ENCODE measurements at places on chromosomes 2 and 18.

DNA sequence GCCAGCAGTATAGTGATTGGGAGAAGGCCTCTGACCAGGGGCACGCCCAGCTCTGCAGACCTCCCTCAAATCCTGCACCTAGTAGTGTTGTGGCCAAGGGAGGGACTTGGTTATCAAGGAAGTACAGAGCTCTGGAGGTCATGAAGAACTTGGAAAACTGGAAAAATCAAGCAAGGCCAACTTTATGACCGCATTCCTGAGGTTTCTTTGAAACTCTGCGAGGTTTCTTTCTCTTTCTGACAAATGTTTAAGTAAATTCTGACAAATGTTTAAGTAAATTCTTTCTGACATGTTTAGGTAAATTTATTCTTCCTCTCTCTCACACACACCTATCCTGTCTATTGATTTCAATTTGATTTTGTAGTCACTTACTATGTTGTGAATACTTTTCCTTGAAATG is 31.0 kb downstream of the CLIP4 start:
- DNase-seq = no peak

DNA sequence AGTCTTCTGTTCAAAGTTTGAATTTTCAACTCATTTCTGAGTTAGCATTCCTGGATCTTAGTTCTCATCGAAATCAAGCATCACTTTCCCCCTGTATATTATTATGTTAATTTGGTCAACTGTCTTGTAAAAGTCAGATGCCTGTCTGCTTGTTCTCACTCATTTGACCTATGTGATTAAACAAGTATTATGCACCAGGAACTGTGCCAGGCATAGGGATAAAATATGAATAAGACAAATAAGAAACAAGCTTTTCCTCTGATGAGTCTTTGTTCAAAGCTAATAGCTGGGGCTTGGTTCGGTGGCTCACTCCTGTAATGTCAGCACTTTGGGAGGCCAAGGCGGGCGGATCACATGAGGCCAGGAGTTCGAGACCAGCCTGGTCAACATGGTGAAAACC is 19.7 kb upstream of the EMILIN2 start:
- DNase-seq = no peak

- DNase-seq = no peak
These were observed 11.3 kb upstream of the KCNF1 start for GRCh38 chr2:10900216-10901109.

GRCh38 chr2:59827677-59828076 is 725.8 kb downstream of the BCL11A start:
- no peak for DNase-seq

DNA sequence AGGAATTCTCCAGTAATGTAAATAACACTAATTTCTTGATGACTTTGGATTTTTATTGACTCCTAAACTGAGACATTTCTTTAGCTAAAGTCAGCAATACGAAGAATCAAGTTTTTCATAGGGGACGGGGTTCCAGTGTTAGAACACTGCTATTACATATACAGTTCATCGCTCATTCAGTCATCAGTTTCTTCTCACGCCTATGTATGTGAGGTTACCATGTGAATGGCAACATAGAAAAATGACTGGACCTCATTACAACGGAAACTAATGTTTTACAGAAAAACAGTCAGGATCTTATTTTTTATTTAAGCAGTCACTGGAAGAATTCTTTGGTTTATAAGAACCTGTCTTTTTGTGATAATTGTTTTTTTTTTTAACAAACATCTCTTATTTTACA is 56.4 kb downstream of the THADA start:
- DNase-seq = no peak

DNA sequence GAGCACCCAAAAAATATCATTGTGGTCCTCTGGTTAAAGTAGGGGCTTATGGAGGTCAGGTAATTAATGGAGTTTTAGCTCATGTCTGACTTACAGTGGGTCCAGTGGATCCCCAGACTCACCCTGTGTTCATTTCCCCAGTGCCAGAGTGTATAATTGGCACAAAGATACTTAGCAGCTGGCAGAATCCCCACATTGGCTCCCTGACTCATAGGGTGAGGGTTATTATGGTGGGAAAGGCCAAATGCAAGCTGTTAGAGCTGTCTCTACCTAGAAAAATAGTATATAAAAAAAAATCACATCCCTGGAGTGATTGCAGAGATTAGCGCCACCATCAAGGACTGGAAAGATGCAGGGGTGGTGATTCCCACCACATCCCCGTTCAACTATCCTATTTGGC is 1067.6 kb upstream of the ACVR2A start:
- DNase-seq = no peak

DNA sequence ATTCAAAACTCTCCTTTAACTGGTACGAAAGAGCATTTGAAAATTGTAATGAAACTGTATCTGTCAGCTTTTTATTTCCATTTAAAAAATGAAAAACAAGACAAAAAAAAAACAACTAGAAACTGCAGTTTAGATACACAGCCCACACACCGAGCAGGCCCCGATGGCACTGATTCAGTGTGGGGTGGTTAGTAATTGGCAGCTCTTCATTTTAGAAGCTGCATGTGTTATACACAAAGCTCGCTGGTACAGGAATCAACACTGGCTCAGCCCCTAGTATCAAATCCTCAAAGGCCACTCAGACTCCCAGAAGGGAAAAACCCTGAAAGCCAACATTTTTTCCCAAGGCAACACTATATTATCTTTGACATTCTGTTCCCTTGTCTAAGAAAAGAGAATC is 30.5 kb upstream of the RMDN2 start:
- no peak for DNase-seq

DNA sequence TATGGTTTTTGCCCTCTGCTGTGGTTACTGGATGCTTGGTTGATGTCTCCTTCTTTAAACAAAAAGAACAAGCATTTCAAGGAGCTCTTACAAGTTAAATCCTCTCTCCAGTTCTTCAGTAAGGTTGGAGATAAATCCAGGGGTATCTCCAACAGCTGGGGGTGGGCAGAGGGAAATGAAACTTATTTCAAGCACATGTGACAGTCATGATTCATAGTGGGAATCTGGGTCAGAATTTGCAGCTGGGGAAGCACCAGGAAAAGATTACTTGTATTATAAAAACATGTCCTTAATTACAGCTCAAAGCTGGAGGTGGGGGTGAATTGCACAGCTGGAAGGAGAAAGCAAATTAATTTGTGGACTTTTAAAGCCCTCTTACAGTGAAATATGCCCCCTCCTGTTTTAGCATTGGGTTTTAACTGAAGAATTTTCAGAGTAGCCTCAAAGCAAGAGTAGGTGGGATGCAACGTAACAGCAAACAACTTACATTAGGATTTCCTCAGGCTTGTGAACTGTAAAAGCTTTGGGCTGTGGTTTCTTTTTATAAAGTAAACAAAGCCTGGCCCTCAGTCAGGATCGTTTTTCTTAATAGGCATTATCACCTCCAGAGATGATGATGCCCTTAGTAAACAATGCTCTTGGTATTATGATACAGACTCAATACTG is 596.4 kb downstream of the NYAP2 start:
- DNase-seq = no peak

GRCh38 chr18:50866765-50867164 is 12.2 kb upstream of the ME2 start:
- no peak for DNase-seq

DNA sequence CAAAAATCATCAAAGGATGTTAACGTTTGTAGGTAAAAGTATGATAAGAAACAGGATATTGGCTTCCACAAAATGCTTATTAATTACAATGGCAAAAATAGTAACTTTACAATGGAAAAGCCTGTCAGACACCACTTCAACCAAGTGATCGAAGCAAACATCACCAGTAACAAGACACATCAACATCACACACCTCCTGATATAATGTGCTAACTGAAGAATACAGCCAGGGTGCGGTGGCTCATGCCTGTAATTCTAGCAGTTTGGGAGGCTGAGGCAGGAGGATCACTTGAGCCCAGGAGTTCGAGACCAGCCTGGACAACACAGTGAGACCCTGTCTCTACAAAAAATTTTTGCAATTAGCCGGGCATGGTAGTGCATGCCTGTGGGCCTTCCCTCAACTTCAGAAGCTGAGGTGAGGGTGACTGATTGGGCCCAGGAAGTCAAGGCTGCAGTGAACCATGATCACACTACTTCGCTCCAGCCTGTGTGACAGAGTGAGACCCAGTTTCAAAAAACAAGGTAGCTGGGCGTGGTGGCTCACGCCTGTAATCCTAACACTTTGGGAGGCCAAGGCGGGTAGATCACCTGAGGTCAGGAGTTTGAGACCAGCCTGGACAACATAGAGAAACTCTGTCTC is 15.0 kb downstream of the MGAT4A start:
- peak; percentile 29 for DNase-seq

- DNase-seq = no peak
These were observed 106.8 kb downstream of the GRB14 start for GRCh38 chr2:164514491-164514890.

GRCh38 chr2:230676546-230676945 is 36.1 kb upstream of the CAB39 start:
- DNase-seq = no peak

GRCh38 chr2:234885886-234886285 is 65.9 kb upstream of the SH3BP4 start:
- no peak for DNase-seq

DNA sequence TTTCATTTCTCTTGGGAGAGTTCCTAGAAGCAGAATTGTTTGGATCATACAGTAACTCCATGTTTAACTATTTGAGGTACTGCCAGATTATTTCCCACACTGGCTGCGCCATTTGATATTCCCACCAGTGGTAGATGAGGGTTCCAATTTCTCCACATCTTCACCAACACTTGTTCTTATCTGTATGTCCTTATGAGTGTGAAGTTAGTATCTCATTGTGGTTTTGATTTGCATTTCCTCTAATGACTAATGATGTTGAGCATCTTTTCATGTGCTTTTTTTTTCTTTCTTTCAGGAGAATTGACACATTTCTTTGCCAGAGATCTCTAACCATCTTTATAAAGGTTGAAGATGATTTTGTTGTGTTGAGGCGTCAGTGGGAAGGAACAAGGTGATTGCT is 4.1 kb upstream of the MGAT5 start:
- peak; percentile 5 for DNase-seq

DNA sequence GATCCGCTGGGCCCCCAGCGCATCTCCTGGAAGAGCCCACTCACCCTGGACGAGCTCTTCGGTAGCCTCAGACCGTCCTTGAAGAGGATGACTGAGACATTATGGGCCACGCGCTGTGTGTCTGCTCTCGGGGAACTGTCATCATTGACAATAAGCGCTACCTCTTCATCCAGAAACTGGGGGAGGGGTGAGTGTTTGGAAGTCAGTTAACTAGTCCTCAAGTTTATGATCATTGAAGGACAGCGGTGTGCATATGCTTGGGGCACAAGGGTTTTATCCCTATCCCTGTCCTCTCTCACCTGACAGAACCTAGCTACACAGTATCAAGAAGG is 586 bp downstream of the STK16 start:
- no peak for DNase-seq

DNA sequence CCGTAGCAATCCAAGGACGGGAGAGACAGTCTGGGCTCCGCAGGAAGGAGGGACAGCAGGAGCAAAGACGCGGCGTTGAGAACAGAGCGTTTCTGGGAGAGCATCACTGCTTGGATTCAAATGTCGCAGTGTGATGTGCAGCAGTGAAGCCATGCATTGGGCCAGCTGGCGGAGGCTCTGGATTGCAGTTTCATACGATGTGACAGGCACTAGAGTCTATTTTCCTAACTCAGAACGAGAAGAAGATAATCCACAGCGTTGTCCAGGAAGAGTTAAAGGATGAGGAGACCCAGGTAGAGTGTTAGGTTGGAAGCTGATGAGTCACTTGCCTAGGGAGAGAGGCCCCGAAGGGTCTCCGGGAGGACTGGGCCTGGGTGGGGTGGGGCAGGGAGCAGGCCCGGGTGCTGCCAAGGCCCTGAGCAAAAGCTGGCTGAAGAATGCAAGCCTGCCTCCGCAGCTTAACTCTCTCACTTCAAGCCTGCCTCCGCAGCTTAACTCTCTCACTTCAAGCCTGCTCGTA is 17.7 kb upstream of the SEMA4C start:
- no peak for DNase-seq

- no peak for DNase-seq
These were observed 572.0 kb upstream of the LINC00305 start for GRCh38 chr18:64720781-64721464.

GRCh38 chr2:26412091-26412673 is 10.5 kb downstream of the DRC1 start:
- DNase-seq = no peak

- no peak for DNase-seq
These were observed 558 bp downstream of the THAP4 start for GRCh38 chr2:241636182-241637017.

DNA sequence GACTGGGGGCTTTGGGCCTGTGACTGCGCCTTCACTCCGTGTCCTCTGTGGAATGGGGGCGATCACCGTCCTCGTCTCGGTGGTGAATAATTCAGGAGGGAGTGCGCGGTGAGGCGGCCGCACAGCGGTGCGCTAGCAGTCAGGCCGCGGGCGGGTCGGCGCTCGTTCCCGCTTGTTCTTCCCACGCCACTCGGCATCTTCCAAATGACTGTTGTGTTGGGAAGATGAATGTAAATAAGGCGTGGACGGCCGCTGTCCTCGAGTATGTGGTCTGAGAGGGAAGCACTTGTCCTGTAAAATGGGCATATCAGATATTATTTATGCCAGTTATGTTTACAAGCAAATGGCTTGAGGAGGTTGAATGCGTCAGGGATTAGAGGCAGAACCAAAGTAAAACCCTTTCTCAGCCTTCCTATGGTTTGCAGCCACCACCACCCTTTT is 608 bp upstream of the VPS4B start:
- no peak for DNase-seq

DNA sequence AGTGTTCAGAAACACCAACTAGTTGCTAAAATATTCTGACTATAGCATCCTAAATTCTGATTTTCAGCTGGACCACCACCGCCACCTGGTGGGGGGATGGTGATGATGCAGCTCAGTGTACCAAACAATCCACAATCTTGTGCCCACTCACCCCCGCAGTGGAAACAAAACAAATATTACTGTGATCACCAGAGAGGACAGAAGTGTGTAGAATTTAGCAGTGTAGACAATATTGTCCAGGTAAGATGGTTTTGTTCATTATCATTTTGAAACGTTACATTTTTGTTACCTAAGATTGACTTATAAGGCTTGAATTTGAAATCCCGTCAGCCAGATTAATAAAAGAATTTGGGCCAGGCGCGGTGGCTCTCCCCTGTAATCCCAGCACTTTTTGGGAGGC is 31.7 kb upstream of the UBXN4 start:
- DNase-seq = peak; percentile 57

- no peak for DNase-seq
These were observed 75.4 kb upstream of the IGFBP5 start for GRCh38 chr2:216770717-216771116.

GRCh38 chr2:26982102-26982742 is 11.8 kb downstream of the MAPRE3 start:
- DNase-seq = no peak

- no peak for DNase-seq
These were observed 5.1 kb upstream of the MBD2 start for GRCh38 chr18:54229421-54230059.

GRCh38 chr2:36403675-36404230 is 48.2 kb downstream of the CRIM1 start:
- DNase-seq = peak; percentile 21

GRCh38 chr2:206512999-206513398 is 69.7 kb downstream of the ADAM23 start:
- DNase-seq = no peak
